ENCODE measurements at places on chromosomes 2 and 18.
A peak's percentile ranks its signal among the peaks of the same experiment; 100 is the strongest.

GRCh38 chr18:72675394-72675793 is 131.3 kb upstream of the CBLN2 start:
- DNase-seq = no peak

DNA sequence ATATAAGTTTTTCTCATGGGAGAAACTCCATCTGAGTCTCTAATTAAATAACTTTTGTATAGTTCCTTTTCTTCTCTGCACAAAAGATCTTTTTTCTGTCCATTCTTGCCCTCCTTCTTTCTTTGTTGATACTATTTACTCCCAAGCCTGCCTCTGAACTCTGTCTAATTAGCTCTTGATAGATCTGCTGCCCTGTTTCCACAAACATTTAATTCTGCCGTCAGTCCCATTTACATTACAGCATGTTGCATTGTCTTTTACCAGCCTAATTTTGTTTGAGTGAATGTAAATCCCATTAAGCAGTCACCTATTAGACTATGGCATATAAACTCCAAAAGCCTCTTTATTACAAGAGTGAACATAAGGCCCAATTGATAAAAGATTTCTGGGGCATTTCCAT is 254.4 kb downstream of the ERBB4 start:
- DNase-seq = no peak

- no peak for DNase-seq
These were observed 81.0 kb upstream of the ASB18 start for GRCh38 chr2:236345081-236345714.

- peak; percentile 71 for DNase-seq
These were observed 255.9 kb downstream of the TXNL1 start for GRCh38 chr18:56382541-56382940.

- DNase-seq = peak; percentile 31
These were observed 12.6 kb downstream of the TEX51 start for GRCh38 chr2:126911111-126911796.

DNA sequence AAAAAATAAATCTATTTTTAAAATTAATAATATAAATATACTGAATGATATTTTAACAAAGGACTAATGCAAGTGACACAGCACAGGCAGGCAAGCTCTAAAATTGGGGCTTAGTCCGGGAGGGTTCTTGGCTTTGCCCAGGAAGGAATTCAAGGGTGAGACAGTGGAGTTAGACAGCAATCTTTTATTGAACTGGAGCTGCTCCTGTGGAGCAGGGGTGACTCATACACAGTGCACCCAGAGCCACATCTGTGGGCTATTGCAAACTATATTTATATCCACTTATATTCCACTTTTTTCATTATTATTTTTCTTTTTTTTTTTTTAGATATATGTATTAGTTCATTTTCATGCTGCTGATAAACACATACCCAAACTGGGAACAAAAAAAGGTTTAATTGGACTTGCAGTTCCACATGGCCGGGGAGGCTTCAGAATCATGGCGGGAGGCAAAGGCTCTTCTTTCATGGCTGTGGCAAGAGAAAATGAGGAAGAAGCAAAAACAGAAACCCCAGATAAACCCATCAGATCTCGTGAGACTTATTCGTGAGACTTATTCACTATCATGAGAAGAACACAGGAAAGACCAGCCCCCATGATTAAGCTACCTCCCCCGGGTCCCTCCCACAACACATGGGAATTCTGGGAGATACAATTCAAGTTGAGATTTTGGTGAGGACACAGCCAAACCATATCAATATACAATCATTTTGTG is 437.1 kb downstream of the BCL11A start:
- no peak for DNase-seq

DNA sequence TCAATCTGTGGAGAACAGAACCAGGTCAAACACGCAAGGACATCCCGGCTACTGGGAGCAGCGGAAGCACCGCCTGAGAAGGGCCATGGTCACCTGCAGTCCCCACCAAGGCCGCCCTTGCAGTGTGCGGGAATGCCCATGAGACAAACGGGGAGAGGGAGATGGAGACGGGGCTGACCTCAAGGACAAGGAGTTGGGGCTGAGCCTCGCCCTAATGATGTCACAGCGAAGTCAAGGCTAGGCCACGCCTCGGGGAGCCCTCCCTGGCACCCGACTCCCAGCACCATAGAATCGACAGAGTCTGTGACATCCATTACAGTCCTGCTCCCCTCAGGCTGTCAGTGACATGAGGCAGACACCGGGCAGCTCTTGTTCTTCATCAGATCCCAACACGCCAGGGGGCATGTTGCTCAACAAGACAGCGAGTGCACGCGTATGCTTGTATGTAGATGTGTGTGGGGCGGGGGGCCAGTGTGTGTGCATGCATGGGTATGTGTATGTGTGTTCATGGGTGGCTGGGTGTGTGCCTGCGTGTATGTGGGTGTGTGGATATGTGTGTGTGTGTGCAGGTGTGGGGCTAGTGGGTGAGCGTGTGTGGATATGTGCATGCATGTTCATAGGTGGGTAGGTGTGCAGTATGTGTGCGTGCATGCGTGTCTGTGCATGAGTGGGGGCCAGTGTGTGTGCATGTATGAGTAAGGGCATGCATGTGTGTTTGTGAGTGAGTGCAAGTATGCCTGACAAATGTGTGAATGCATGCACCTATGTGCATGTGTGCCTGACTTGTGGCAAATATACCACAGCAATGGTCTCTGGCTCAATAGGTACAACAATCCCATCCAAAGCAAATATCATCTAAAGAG is 57.0 kb downstream of the ANKMY1 start:
- DNase-seq = no peak
